Testis (tissue), 5 donors: ENCODE measurements at places on chromosomes 2 and 18. TPM values are rescaled to one million over a fixed set of nuclear protein-coding genes. Genes with fewer than 3 reads are reported as not detected.

TDRD15 gene
- 8.4 TPM for total RNA-seq

QPCT gene
- 3.2 TPM for total RNA-seq

FAM124B gene
- 0.39 TPM for total RNA-seq

LRATD1 gene
- 94.5 TPM for total RNA-seq

MSGN1 gene
- not detected for total RNA-seq

KIDINS220 gene
- 68.6 TPM for total RNA-seq

MEP1B gene
- 0.39 TPM for total RNA-seq

CHST9 gene
- total RNA-seq, result 20.9 TPM

ZSWIM2 gene
- total RNA-seq, result 5.0 TPM

HNMT gene
- 20.8 TPM for total RNA-seq

- no peak for DNase-seq
Observed at GRCh38 chr2:49860834-49861233, 706.5 kb upstream of the FSHR start.

DNA sequence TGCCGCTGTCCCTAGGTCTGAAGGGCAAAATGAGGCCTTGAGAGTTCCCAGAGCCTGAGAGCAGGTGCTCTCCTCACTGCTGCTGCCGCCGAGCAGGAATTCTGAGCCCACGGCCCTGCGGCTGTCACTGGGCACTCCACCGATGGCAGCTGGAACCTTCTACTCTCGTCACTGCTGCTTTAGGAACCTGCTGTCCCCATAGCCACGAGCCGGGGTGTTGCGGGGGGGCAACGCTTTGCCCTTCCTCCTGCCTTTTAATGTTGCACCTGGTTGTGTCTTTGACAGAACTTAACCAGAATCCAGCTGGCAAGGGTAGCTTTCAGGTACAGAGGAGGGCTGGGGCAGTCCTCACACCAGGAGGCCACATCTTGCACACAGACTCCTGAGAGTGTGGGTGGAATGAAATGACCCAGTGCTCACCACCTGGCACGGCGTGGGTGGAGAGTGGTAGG is 32.3 kb downstream of the NCK2 start:
- DNase-seq, result no peak

- DNase-seq, result no peak
Observed at GRCh38 chr18:65786474-65786873, 35.7 kb downstream of the CDH7 start.

DNA sequence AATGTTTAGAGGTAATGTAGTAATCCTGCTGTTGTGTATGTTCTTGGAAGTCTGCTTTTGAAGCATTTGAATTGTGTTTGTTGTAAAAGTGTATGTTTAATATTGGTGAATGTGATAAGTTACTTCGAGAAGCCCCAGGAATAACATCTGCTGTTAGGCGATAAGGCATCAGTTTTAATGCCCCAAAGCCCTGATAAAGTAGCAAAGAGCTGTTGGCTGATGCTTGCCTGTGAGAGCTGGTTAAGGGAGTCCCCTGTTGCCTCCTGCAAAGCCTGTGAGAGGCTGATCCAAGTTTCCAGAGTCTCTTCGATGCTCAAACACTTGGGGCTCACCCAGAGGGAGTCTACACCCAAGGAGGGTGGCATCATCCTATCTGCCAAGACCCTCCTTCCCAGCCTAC is 110.3 kb downstream of the RNF152 start:
- no peak for DNase-seq

DNA sequence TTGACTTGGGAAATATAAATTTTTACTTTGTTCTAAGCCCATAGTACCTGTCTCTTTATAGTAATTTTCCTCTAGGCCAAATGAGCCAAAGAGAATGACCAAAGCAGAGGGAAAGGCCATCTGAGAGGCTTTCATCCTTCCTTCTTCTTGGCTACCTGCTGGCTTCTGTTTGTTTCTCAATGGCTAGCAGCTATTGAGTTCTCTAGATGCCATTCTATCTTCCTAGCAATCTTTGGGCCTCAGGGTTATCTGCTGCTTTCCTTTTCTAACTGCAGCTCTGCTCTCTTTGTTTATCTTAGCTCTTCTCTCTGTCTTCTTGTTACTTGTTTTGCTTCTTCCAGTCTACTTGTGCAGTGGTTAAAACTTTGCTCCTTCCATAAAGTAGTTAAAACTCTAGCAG is 601.1 kb upstream of the NRXN1 start:
- DNase-seq, result no peak

- no peak for DNase-seq
Observed at GRCh38 chr2:43444989-43445645, 150.7 kb downstream of the THADA start.

DNA sequence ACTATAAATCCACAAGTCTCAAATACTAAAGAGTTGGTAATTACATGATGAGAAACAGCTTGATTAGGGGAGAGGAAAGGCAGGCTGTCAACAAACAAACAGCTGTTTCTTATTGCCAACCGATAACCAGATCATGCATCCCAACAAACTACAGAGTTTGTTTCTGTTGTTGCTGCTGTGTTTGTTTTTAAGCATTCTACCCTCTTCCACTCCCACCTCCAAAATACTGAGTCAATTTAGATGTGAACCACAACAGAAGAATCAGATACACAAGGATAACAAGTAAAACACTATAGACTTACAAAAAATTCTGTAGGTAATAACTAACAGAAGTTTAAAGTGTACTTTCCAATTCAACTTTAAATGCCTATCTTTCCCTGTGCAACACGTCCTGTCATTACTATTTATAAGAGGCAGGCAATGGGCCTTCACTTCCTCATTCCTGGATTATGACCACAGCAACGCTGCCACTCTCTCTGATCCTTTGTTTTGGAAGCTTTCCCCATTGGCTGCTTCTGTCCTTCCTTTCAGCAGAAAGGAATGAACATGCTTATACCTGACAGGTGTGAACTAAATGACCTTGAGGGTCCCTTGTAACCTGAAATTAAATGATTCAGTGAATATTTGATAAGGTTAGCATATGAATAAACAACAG is 152.0 kb downstream of the SRBD1 start:
- no peak for DNase-seq

DNA sequence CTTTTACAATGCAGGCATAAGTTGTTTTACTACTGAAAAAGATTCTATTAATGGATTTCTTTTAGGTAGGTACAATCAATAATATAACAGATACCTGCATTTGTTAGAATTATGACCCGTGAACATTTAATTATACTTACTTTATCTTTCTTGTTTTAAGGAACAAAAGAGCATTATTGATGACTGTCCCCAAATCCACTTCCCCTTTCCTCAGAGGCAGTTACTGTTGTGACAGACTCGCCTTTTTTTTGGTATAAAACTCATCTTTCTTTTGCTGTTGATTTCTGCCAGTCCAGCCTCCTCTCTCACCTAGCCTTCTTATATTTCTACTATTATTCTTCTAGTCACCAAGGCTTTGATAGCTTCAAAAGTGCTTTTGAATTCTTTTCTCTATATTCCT is 12.1 kb downstream of the ACTR3 start:
- no peak for DNase-seq

- no peak for DNase-seq
Observed at GRCh38 chr2:158664987-158665386, 130.1 kb upstream of the DAPL1 start.

DNA sequence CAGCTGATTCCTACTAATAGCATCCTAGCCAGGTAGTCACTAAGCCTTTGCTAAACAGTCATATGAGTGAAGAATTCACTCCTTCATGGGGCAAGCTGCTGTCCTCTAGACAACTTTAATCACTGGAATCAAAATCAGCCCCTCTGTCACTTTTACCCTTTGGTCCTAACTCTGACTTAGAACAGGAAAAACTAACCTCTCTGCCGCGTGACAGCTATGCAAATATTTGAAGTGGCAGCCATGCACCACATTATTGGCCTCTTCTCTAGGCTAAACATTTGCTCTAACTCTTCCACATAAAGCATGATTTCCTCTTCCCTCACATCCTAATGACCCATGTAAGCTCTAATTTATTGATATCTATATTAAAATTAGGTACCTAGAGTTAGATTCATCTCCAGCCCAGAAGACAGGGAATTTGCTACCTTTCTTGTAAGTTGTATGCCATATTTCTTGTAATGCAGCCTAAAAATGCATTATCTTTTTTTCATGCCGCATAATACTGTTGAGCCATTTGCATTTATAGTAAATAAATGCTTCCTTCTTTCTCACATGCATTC is 12.8 kb upstream of the ONECUT2 start:
- no peak for DNase-seq

DNA sequence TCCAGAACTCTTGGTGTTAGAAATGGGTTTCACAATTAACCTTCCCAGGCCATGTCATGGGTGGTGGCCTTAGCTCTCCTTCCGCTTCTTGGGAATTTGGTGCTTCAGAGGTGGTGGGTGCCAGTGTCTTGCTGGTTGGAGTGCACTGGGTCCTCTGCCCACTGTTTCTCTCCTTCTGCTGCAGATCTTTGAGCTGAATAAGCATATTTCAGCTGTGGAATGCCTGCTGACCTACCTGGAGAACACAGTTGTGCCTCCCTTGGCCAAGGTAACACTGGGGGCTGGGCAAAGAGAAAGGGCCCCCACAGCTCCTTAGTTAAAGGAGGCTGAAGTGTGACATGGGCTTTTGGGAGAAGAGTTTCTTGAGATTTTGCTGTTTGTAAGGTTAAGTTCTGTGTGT is 32.0 kb upstream of the PRLH start:
- DNase-seq, result no peak

- DNase-seq, result no peak
Observed at GRCh38 chr2:124986136-124986535, 961.0 kb downstream of the CNTNAP5 start.
